ENCODE measurements at places on chromosomes 5 and 9.

DNA sequence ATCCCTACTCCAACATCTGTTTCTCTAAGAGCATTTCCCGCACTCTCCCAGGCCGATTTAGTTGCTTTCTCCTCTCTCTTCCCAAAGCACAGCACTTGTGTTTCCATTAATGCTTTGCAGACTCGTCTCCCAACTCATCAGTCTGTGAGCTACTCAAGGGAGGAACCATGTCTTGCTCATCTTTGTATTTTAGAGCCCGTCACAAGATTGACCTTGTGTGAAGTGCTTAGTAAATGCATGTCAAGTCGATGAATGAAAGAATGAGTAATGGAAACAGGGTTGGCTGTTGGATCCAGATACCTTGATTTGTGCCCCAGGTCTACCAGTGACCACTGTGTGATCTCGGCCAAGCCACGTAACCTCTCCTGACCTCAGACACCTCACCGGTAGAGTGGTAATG, 99.3 kb downstream of the KLF4 start:
- no peak overlapping the region for H3K27ac ChIP-seq
- no peaks in the 10 kb centered on the region for H3K4me1 ChIP-seq
- no peak for DNase-seq
- no peaks in the 10 kb centered on the region for H3K36me3 ChIP-seq
- peaks cover 6% of the 10 kb centered on the region for H3K27me3 ChIP-seq

DNA sequence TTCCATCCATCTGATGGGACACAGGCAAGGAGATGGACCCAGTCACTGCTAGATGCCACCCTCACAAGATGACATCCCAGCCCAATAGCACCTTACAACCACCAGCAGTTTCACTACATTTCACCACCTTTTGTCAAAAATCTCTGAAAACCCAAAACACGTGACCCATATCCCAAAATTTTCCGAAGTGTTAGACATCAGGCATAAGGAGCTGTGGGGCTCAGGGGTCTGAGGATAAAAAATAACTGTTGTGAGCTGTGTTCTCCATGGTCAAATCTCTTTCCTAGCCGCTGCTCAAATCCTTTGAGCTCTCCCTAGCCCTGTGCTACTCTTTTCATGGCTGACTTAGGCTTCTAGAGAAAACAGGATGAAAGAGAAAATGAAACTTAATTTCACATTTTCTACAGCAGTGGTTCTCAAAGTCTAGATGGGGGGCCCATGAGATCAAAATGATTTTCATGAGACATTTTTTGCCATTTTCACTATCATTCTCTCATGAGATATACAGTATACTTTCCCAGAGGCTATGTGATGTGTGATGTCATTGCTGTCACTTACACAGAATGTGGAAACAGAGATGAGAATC, 40.7 kb downstream of the TIMD4 start:
- H3K27me3 ChIP-seq, result no peaks in the 10 kb centered on the region
- peak; percentile 20 for DNase-seq
- H3K4me3 ChIP-seq, result peak overlapping the region; percentile 63
- H3K27ac ChIP-seq, result peak overlapping the region; percentile 88

DNA sequence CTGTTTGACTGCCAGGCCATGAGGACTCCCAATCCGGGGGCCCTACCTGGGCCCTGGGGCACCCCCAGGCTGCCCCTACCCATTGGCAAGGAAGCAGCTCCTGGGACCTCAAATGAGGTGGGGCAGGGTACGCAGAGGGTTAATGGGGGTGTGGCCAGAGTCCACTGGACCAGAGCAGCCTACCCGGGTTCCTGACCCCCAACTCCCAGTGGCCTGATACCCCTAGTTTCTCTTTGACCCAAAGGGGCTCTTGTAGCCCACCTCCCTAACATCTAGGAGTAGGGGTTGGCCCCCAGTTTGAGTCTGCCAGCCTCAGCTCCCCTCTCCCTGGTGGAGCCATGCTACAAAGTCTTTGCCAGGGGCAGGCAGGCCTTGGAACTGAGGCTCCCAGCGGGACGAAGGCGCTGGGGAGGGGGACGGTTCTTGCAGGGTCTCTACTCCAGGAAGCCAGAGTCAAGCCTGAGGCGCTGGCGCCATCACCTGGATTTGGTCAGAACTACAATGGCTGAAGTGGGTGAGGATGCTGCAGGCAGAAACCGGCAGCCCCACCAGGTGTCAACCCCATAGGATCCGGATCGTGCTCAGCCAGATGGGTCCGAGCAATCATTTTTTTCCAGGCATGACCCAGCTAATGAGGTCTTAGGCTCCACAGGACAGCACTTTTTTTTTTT, 8.4 kb upstream of the CERCAM start:
- H3K4me3 ChIP-seq, result no peak overlapping the region
- H3K36me3 ChIP-seq, result no peaks in the 10 kb centered on the region
- H3K27me3 ChIP-seq, result peaks cover 42% of the 10 kb centered on the region

DNA sequence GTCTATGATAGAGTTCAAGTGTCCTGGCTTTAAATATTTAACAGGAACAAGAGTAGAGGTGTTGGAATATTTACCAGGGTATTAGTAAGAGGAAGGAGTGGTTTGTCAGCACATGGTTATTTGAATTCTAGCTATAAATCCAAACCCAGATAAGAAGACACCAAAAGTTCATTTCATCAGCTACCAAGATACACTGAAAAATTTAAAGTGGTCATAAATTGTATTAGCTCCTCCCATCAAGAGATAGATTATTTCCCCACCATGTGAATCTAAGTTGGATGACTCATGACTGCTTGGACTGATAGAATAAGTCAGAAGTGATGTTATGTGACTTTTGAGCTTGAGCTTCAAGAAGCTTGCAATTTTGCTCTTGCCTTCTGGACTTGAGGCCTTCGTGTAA, 72.1 kb upstream of the GRAMD2B start:
- peaks cover 8% of the 10 kb centered on the region for H3K27me3 ChIP-seq
- H3K36me3 ChIP-seq, result no peaks in the 10 kb centered on the region
- DNase-seq, result no peak
- peaks cover 14% of the 10 kb centered on the region for H3K4me1 ChIP-seq

DNA sequence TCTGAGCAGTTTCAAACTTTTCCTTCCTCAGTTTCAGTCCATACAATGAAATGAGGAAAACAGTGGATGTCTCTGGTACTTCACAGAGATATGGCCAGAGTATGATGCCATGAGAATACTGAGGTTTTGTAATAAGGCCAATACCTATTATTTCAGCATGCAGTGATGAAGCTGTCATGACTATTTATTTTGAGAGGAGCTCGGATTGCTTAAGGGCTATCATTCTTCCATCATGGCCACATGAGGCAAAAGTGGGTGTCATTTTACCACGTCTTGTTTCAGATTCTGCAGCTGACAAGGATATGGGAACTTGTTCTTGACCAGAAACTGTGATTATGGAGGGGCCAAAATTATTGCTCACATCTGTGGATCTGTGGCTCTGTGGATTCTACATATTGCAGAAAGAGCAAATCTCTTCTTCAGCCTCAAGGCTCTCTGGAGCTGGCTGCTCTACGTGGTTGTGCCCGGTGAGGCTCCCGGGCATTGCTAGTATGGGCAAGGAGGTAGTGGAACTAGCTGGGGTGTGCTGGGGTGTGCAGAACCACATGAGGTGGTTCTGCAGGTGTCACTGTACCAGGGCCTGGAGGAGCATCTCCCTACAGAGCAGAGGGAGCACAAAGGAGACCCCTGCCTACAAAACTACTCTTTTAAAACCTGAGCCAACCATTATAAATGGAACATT, 180.3 kb downstream of the SEMA6A start:
- no peak for DNase-seq
- no peaks in the 10 kb centered on the region for H3K4me1 ChIP-seq
- H3K27ac ChIP-seq, result no peak overlapping the region
- H3K27me3 ChIP-seq, result no peaks in the 10 kb centered on the region
- H3K4me3 ChIP-seq, result no peak overlapping the region

DNA sequence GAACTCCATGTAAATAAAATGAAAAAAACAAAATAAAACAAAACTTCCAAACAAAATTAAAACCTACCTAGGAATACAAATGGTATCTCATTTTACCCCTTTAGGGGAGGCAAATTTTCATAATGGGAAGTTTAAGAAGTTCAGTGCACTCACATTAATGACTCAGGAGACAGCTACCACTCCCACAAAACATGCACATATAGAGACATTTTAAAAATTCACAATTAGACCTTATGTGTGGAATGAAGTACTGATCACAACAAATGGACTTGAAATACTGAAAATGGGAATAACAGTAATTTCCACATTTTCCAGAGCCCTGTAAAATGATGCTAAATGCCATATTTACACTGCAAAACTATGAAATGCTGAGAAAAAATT, 91.8 kb downstream of the FANCC start:
- H3K4me1 ChIP-seq, result no peaks in the 10 kb centered on the region
- DNase-seq, result no peak
- no peak overlapping the region for H3K27ac ChIP-seq
- H3K27me3 ChIP-seq, result no peaks in the 10 kb centered on the region
- H3K36me3 ChIP-seq, result peaks cover 6% of the 10 kb centered on the region

DNA sequence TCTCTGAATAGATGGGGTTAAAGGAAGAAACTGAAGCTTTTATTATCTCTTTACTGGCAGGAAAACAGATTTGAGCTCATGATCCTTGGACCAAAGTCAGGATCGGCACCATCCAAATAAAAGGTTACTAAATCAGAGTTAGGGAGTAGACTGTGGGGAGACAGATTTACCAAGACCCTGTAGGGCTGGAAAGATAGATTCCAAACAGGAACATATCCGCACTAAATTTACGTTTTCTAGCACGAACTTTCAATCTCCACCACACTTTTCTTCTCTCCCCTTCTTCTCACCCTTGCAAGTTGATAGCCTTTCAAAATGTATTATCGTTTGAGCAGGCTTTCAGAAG, 120.0 kb upstream of the HMHB1 start:
- peaks cover 29% of the 10 kb centered on the region for H3K4me1 ChIP-seq
- H3K27me3 ChIP-seq, result peaks cover 4% of the 10 kb centered on the region
- no peak for DNase-seq
- no peak overlapping the region for H3K27ac ChIP-seq
- no peak overlapping the region for H3K4me3 ChIP-seq

GRCh38 chr9:114656301-114656700, 1.3 kb downstream of the TEX53 start:
- no peak for DNase-seq
- H3K36me3 ChIP-seq, result no peaks in the 10 kb centered on the region
- H3K27me3 ChIP-seq, result no peaks in the 10 kb centered on the region
- H3K4me3 ChIP-seq, result no peak overlapping the region
- no peak overlapping the region for H3K27ac ChIP-seq

DNA sequence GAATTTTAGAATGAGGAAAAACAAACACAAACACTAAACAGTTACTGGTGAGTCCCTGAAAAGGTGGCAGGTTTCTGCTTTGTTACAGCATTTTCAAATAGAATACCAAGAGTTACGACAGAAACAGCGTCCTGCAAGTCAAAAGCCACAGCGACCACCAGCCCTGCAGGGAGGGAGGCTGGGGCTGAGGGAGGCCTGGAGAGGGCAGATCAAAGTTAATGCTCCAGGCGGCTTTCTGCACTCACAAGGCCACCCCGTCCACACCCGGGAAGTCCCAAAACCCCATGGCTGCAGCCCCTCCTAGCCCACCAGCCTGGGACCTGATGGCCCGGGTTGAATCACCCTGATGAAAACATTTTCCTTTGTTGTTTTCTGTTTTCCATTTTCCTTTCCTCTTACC, 29.3 kb downstream of the COL23A1 start:
- no peak overlapping the region for H3K4me3 ChIP-seq
- H3K27ac ChIP-seq, result no peak overlapping the region
- no peaks in the 10 kb centered on the region for H3K36me3 ChIP-seq
- H3K27me3 ChIP-seq, result peaks cover 15% of the 10 kb centered on the region
